HAP-1 (cell line): ENCODE measurements at places on chromosomes 16 and 17.
A peak's percentile ranks its signal among the peaks of the same experiment; 100 is the strongest.

DNA sequence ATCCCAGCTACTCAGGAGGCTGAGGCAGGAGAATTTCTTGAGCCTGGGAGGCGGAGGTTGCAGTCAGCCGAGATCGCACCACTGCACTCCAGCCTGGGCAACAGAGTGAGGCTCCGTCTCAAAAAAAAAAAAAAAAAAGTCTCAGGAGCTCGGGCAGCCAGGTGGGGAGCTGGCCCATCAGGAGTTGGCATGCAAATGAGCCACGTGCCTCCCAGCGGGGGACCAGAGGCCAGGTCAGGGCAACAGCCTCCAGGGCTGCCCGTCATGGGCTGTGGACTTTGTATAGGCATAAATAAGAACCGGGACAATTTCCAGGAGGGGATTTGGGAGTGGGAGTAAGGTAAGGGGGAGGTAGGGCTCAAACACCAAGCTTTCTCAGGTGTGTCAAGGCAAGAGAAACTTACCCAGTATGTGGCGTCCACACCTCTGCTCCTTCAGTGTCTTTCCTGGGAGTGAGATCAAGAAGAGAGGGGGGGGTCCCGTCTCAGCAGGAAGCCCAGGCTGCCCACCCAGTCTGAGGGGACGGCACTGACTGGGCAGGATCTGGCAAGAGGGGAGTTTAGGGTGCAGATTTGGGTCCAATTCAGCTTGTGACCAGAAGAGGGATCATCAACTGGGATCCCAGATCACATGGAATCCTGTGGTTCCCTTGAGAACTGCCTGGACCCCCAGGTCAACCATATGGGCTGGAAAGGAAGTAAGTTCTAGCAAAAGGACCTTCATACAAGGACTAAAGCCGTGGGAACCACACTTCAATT, 22.3 kb upstream of the G6PC1 start:
- no peak for DNase-seq

DNA sequence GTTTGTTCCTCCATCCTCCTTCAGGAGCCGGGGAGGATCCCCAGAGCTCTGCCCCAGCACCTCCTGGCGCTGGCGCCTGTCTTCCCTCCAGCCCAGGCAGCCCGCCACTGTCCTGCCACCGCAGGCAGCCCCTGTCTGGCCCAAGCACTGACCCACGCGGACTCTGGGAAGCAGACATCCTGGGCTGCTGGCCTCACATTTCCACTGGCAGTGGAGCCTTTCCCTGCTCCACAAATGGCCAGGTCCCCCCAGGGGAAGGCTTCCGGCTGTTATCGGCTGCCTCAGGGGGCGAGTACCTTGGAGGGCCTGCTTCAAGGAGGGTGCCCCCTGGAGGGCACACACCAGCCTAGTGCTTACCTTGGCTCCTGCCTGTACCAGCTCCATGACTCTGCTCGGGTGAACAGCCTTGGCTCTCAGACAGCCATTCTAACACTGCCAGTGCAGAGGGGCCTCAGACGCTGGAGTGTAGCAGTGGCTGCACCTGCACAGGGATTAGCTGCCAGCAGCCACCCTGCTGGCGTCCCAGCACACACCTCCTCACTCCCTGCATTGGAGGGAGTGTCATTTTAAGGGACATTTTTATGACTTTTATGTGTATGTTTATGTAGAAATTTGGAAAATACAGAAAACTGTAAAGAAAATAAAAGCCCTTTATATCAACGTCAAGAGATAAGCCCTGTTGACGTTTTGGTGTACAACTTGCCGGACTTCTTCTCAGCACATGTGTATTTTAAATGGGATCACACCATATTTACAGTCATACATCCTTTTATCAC, 21.0 kb downstream of the ACE start:
- no peak for DNase-seq

DNA sequence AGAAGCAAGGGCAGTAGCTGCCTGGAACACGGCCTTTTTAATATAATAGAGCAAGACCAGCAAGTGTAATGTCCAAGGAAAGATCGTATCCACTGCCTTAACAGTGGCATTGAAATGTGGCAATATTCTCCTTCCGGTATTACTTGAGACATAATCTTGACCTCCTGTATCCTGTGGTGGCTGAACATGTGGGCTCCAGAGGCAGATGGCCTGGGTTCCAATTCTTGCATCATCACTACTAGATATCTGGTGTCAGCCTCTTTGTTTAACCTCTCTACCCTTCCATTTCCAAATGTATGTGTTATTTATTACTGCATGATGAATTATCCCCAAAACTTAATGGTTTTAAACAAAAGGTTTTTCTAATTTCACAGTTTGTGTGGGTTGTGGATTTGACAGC, 3.5 kb upstream of the CDYL2 start:
- DNase-seq: no peak

GRCh38 chr17:55641676-55642081, 81.0 kb downstream of the TMEM100 start:
- DNase-seq: peak; percentile 67

- no peak for DNase-seq
These were observed 16.5 kb downstream of the ANKRD11 start for GRCh38 chr16:89473791-89474414.

- no peak for DNase-seq
These were observed 4.8 kb downstream of the GLIS2 start for GRCh38 chr16:4320571-4321137.

DNA sequence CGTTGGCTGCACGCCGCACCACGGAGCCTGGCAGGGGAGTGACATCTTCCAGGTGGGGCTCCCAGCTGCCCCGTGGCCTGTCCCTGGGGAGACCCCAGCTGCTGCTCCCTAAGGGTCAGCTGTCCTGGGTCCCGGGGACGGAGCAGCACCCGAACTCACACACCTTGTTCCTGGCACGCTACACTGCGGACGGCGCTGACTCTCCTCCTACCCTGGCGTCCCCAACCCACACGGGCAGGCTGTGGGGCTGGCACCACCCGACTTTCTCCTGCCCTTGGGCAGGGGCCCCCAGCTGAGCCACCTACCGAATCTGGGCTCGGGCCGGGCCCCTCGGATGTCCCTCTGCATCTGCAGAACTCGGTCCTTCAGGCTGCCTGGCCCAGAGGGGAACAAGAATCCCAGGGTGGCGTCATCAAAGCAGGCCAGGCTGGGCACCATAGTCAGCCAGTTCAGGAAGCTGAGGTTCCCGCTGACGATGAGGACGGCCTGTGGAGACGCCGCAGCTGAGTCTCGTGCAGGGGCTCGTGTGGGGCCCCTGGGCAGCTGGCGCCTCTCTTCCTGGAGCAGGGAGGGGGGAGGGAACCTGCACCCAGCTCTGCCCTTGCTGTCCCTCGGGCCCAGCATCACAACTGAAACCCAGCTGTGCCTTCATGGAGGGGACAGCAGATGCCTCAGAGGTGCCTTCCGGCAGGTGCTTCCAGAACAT, 70.5 kb upstream of the GNG13 start:
- no peak for DNase-seq

- DNase-seq: no peak
These were observed 310.5 kb upstream of the GOT2 start for GRCh38 chr16:59044616-59045015.

- no peak for DNase-seq
These were observed 47.0 kb downstream of the MFSD11 start for GRCh38 chr17:76784926-76785325.

GRCh38 chr17:28954886-28955285, 3.6 kb upstream of the PHF12 start:
- DNase-seq: no peak

- DNase-seq: no peak
These were observed 63.4 kb downstream of the VPS35L start for GRCh38 chr16:19618876-19619275.

- no peak for DNase-seq
These were observed 129.8 kb downstream of the CLEC16A start for GRCh38 chr16:11074131-11074530.

DNA sequence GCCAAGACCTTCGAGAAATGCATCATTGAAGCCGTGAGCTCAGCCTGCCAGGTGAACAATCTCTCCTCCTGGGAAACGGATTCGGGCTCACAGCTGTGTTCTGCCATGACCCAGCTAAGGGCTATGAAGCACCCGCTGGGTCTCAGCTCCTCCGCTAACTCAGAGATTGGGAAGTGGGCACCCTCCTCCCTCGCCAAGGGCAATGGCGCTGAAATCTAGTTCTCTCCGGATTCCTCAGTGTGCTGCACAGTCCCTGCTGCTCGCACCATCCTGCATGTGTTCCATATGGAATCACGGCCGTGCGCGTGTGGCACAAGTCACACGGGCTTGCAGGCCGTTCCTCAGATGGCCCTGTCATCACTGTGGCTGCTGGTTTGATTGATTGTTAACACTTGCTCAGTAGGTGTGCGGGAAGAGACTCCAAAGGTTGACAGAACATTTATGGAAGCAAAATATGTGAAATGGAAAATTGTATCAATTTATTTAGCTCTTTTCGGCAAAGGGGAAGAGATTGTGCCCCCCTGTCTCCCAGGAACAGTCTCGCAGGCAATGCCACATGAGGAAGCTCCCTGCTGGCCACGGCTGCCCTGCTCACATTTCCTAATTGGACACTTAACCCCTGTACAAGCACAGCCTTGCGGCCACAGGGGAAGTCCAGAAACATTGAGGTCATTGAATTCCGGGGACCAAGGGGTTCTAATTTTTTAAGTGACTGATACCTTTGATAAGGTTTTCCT, 58.8 kb downstream of the RNF213 start:
- no peak for DNase-seq

DNA sequence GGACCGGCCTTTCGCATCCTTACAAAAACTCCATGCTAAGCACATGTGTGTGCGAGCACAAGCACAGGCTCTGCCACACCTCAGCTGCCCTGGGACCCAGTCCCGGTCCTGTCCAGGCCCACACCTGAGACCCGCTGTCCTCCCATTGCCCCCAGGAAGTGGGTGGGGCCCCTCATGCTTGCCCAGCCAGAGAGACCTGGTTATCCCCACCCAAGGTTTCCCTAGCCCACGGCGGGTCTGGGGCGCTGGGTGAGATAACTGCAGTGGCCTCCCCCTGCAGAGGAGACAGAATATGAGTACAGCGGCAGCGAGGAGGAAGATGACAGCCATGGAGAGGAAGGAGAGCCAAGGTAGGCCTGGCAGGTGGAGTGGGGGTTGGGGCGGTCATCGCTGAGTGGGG, 12.5 kb upstream of the C17orf107 start:
- no peak for DNase-seq

DNA sequence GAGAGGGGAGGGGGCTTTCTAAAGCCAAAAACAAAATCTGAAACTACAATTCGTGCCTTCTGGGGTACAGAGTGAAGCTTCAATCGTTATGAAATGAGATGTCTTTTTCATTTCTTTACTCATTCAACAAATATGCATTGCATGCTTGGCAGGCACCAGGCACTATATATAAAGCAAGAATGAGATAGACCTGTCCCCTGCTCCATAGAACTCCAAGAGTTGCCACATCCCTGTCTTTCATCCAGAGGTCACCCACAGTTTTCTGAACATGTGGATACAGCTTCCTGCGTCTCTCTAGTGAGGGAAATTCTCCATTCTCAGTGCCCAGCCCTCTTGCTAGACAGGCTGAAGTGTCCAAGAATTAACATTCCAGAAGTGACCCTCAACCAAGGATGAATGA, 343.2 kb upstream of the MAF start:
- DNase-seq: no peak

DNA sequence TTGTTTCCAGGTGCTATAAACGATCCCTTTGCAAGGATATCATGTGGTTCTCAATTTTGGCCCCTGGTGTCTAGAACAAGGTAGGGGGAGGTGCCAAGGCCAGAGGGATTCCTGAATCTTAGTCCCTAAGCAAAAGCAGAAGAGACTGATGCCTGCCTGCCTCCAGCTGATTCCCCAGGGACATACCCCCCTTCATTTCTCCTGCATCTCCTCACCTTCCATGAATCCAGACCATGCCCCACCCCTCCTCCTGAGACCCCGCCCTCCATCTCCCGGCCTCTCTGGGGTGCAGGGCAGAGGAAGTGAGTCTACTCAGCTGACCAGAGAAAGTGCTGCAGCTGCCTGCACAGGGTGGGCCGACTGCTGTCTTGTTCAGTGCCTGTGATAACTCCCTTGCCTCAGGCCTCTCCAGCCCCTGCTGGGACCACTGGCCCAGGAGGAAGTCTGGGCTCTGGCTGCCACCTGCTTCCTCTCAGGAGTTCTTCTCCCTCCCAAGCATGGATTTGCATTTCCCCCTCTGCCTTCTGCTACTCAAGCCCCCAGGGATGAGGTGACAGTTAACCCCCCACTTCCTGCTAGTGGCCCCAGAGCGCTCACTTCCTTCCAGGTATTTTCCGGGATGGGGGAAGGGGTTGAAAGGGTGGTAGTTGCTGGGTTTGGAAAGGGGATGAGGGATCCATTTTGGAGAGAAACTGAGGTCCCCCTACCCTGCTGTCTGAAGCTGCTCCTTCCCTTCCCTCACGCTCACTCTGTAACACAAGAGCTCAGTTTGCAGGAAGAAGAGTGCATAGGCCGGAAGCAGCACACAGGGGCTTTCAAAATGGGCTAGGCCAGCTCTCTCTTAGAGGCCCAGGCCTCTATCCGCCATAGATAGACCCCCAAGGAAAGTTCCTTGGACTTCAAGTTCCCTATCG, 10.5 kb upstream of the TSPOAP1 start:
- DNase-seq: peak; percentile 20

- no peak for DNase-seq
These were observed 17.0 kb downstream of the MAP1LC3B start for GRCh38 chr16:87409153-87409552.

DNA sequence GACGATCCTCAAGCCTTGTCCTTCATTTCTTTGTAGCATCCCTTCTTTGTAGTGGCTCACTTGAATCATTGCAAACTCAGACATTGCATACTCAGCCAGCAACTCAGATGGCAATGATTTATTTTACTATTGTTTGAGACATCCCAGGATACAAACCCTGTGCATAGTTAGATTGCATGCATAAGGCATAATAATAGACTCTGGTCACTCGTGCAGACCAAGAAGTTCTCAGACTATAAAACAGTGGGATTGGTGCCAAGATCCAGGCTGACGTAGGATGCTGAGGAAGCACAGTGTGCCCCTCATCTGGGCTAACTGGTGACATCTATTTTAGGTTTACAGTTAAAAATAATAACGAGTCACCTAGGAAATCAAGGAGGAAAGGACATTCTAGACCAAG, 142.3 kb downstream of the PMP22 start:
- no peak for DNase-seq

DNA sequence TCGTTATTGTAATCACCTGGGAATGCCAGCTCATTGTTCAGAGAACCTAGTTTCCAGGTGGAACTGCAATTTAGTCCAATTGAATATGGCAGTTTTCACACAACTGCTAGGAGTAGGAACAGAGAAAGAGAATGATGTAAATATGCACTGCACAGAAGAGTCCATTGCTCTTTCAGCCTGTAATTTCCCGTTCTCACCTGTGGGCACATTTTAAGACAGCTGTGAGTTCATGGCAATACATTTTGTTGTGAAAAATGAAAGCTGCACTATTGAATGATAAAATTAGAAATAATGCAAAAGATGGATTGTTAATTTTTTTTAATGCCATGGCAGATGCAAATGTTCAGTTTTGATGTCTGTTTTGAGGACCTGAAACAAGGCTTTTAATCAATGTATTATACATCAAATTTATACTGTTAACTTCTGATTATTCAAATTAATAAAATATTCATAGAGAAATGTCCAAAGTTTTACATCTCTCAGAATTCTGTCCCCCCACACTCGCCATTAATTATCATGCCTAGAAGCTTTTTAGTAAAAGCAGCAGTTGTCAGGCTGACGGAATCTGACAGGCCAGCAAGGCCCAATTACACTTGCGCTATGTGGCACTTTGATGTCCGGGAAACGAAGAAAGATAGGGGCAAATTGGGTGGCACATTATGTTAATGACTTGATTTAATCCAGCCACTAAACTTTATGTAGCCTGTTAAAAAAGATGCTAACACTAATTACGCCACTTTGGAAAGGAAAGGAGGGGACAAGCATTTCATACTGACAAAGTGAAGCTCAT, 72.2 kb downstream of the RPGRIP1L start:
- DNase-seq: no peak
